Natural killer cell treated with Interleukin-12 subunit alpha and Interleukin-12 subunit beta and Interleukin-15 and Interleukin-18, amount 100 ng/mL, for 72 hours (primary cell): ENCODE measurements at places on chromosomes 6 and 20. TPM values are rescaled to one million over a fixed set of nuclear protein-coding genes. Genes with fewer than 3 reads are reported as not detected.

The B3GAT2 gene
- not detected for total RNA-seq

The IL20RA gene
- not detected for total RNA-seq

The CFAP206 gene
- total RNA-seq = not detected

The DEFB124 gene
- not detected for total RNA-seq

The POPDC3 gene
- not detected for total RNA-seq
